ENCODE measurements at places on chromosomes 1 and 21. TPM values are rescaled to one million over a fixed set of nuclear protein-coding genes. Genes with fewer than 3 reads are reported as not detected.

Gene ESRRG
- total RNA-seq, result 25.1 TPM

Gene ZNF593OS
- not detected for total RNA-seq

Gene CLCN6
- total RNA-seq, result 3.7 TPM

Gene APOBEC4
- not detected for total RNA-seq

Gene PRRX1
- 127 TPM for total RNA-seq

Gene HMCN1
- total RNA-seq, result 16.7 TPM

Gene MCOLN2
- total RNA-seq, result not detected

Gene PIGR
- total RNA-seq, result under 0.01 TPM

Gene LRRC38
- total RNA-seq, result 10.4 TPM

Data from skeletal muscle tissue (tissue), 5 donors.